ENCODE measurements at places on chromosomes 1 and 21. TPM values are rescaled to one million over a fixed set of nuclear protein-coding genes. Genes with fewer than 3 reads are reported as not detected.

DNA sequence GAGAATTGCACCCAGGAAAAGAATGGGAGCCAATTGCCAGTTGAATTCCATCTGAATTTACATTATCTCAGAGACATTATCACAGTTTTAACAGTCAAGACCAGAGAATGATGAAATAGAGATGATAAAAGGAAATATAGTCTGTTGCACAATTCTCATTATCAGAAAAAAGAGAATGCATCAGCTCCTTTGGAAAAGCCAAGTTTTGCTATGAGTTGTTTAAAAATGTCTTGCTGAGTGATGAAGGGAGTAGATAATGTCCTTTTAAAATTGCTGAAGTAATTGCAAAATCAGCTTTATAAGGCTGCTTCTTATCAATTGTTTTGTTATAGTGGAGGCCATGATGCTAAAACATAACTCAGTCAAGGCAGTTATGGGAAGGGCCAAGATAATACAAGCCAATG, 37.9 kb upstream of the EEIG2 start:
- no peak for DNase-seq

DNA sequence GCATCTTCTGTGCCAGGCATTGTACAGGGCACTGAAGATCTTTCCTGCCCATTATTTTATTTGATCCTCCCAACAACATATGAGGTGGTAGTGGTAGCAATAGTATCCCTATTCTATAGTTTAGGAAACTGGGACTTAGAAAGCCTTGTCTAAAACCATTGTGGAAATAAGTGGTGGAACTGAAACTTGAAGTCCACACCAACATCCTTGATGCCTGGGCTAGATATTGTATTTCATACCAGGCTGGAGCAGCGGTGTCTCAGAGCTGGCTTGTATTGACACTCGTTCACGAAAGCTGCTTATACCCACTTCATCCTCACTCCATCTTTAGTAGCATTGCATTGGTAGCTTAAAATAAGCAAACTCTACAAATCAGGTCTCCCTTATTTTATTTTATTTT, 9.7 kb upstream of the CTSS start:
- no peak for DNase-seq

- no peak for DNase-seq
Observed at GRCh38 chr1:19387045-19387467, 74.9 kb downstream of the SLC66A1 start.

Gene DEDD
- 60.6 TPM for total RNA-seq

Gene ERICH3
- total RNA-seq, result not detected
